Anterior cingulate cortex (tissue), 58 donors: ENCODE measurements at places on chromosomes 5 and 9.

GRCh38 chr9:85478847-85479246 lies 262.9 kb downstream of the AGTPBP1 start:
- no peak for DNase-seq

DNA sequence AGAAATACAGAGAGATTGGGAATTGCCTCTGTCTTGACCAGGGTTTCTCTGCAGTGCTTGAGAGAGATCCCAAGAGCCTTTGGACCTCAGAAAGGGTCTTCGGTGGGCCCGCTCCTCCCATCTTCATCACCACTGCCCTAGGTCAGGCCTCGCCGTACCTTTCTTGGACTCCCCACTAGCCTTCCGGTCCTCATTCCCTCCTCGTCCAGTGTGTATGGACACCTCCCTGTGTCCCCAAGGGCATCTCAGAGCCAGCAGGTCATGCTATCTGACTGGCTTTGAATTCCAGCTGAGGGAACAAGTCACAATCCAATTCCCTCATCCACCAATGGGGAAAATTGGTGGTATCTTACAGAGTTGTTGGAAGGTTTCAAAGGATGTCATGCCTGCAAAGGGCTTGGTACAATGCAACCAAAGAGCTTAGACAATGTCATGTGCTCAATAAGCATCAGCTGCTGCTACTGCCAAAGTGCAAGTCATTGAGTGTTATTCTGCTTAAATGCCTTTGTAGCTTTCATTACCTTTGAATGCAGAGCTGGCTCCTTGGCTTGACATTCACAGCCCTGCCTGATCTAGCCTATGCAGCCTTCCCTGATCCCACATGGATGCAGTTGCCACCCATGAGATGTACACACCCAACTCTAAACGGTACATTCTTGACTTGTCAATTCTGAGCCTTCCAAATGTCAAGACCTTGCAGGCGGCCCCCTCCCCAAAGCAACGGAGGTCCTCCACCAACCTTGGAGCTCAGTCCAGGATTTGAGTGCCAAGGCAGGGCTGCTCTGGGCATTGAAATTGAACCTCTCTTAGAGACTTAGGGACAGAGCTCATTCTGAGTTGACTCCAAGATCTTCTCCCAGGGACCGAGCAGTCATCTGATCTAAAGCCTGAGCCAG lies 58.0 kb downstream of the HRH2 start:
- no peak for DNase-seq

- no peak for DNase-seq
These were observed 58.6 kb downstream of the TMC1 start for GRCh38 chr9:72579880-72580550.

- DNase-seq = no peak
These were observed 4.1 kb upstream of the PRDM6 start for GRCh38 chr5:123084730-123085605.

- DNase-seq = no peak
These were observed 42.5 kb downstream of the SEMA4D start for GRCh38 chr9:89455356-89455824.

GRCh38 chr9:138028596-138028995 lies 151.0 kb downstream of the CACNA1B start:
- DNase-seq = no peak

DNA sequence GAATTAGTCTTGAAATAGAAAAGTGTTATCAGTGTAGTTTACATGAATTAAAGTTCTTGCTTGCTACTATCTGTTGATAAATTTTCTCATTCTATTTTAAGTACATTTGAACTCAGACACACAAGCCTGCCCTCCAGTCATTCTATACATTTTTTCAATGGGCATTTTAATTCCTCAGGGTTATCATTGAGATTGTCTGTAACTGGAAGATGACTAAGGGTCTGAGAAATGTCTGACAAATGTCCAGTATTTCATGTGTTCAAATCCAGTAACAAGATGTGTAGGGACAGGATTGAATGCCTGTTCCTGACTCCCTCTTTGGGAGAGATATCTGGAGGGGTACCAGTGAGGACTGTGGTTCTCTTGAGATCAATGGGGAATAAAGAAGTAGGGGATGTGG lies 223.9 kb upstream of the ADAMTSL1 start:
- DNase-seq = no peak

- no peak for DNase-seq
These were observed at the start of gene IFNK for GRCh38 chr9:27524236-27524635. Gene IFNK (plus strand): TSS chr9:27524290. CDS start chr9:27524337, 47 bp downstream.

GRCh38 chr5:34474573-34475021 lies 181.5 kb upstream of the RAI14 start:
- DNase-seq = peak; percentile 17

DNA sequence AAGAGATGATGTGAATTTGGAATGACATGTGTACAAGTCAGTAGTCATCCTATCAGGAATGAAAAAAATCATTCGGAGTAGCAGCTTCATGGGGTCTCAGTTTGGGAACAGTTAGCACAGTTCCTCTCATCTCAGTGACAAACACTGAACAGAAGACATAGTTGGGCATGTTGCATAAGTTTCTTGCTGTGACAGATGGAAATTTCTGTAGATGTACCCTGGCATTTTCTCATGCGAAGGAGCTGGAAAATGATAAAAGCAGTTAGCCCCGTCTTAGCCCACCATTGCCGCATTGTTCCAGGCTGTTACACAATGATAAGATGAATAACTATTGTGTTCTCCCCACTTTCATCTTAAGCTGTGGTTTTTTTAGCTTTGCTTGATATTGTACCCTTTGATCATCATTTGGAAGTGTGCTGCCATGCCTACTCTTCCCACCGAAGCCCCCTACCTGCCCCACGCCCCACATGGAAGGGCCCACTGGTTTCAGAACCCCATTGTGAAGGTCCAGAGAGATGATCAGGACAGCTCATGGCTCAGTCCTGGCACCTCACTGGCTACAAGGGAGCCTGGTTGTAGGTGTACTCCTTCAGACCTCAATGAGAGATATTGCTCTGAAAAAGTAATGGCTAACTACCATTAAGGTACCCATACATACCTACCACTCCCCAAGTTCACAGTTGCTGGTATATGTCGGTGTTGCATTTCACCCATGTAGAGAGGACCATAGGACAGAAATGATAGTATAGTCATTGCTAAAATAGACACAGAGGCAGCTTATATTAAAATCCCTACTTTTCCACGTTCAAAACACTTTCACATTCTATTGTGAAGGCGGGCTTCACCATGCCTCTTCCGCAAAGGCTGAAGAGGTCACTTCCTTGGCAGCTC lies 38.8 kb downstream of the SFXN1 start:
- DNase-seq = no peak

DNA sequence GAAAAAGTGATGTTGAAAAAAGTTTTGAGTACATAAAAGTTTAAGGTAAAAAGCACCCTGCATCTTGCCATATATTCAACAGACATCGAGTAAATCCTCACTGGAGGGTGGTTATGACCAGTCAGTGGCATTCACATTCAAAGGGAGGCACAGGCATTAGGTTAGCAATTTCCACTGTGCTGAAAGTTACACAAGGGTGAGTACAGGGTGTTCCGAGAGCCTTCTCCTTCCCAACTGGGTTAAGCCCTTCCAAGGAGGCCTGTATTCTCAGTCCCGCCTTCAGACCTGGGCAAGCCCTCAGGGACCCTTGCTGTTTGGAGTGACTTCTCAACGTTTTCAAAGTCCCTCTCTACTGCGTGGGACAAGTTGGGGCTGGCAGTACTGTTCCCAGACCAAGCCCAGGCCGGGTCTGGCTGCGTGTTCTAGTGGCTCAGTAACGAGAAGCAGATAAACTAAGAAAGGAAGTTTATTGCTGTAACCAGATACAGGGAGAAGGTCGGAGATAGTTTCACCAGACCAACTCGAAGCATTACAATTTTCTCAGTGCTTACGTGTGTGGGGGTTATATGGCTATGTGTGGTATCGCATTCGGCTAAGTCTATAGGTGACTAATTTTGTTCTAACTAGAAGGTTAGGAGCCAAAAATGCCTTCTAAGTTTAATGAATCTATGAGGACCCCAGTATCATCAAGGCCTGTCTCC lies 13.0 kb upstream of the SETX start:
- no peak for DNase-seq

DNA sequence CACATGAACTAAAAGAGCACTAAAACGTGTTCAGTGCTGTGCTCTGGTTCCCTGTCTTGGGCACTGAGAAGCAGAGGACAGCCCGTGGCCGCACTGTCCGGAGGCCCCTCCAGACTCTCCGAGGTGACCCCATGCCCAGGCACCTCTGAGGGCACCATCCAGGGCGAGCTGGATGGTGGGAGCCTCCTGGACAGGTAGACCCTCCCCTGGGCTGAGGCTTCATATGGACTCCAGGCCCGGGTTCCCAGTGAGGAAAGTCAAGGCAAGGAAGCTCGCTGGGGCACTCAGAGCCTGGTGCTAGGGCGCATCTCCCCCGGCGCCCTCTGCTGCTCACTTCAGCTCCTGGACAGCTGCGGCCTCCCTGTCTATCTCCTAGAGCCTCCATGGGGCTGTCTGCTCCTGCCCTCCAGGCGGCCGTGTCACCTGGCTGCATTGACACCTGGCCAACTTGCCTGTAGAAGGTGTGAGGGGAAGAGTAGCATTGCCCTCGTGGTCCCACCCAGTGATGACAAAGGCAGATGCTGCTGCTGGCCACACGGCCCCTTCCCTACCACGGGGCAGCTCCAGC lies 178.2 kb upstream of the IRX1 start:
- DNase-seq = no peak

DNA sequence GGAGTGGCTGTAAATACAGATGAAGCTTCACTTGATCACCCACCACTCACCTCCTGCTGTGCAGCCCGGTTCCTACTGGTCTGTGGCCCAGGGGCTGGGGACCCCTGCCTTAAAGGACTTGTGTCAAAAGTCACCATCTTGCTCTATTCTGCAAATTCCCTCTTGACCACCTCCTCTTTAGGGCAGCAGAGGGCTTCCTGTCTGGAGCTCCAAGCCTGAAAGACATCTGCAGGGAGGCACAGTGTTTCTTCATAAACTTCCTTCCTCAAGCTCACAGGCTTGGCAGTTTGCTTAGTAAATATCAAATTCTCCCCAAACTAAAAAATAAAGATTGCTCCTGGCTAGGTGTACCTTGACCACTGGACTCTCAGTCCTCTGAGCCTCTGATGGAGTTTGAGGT lies 104.4 kb downstream of the FRMD3 start:
- no peak for DNase-seq

DNA sequence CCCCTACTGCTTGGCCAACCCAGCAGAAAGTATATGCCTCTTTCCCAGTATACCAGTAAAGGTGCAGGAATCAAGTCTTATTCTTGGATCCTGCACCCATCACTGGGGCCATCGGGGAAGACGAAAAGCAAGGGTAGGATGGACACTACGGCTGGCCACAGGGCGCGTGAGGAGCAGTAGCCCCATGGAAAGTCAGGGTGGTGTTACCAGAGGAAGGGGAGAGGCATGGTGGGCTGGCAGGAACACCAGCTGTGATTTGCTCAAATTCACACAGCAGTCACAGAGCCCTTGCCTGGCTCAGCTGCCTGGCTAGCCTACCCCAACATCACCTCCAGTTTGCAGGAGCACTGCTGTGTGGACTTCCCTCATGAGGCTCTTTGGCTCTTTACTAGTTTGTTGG lies 34.5 kb upstream of the SAP30L start:
- DNase-seq = no peak

- no peak for DNase-seq
These were observed 128.6 kb downstream of the ASTN2 start for GRCh38 chr9:117286245-117286644.

GRCh38 chr5:74685979-74686631 lies 1.1 kb downstream of the HEXB start:
- DNase-seq = no peak

DNA sequence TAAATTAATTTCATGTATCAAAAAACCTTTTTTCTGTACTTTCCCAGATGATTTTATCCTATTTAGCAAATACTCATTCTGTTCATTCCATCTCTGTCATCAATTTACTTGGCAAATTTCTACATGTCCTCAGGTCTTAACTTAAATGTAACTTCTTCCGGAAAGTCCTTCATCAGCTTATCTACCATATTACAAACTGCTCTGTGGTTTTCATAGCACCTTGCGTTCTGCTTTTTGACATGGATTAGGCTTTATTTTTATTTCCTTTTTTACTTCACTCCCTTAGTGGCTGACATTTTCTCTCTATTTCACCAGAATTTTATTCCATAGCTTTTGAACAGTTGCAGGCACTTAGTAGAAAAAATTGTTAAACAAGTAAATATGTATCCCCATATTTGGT lies 1040.8 kb downstream of the TAF11L14 start:
- no peak for DNase-seq

DNA sequence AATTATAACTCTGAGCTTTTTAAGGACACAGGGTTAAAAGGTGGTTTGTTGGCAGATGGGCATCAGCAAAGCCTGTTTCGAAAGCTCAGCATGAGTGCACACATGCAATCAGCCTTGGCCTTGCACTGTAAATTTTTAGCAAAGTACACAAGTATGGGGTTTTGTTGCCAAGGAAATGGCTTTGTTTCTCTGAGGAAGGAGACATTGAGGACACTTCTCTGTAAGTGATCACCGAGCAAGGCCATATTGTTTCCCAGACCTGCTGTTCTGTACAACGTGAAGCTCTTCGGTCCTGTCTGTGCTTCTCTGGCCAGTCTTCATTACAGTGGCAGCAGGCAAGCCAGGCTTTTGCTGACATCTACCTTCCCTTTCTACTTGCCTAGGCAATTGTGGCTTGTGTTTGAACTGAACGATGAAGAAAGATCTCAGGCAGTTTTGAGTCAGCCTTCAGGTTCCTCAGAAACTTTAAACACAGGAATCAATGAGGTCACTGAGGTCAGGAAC lies 27.9 kb upstream of the GLRX start:
- DNase-seq = no peak

GRCh38 chr5:147415651-147416050 lies 94.2 kb downstream of the DPYSL3 start:
- no peak for DNase-seq

- no peak for DNase-seq
These were observed 50.9 kb downstream of the UBE2R2 start for GRCh38 chr9:33867747-33868439.
